ENCODE measurements at places on chromosomes 12 and 14.

DNA sequence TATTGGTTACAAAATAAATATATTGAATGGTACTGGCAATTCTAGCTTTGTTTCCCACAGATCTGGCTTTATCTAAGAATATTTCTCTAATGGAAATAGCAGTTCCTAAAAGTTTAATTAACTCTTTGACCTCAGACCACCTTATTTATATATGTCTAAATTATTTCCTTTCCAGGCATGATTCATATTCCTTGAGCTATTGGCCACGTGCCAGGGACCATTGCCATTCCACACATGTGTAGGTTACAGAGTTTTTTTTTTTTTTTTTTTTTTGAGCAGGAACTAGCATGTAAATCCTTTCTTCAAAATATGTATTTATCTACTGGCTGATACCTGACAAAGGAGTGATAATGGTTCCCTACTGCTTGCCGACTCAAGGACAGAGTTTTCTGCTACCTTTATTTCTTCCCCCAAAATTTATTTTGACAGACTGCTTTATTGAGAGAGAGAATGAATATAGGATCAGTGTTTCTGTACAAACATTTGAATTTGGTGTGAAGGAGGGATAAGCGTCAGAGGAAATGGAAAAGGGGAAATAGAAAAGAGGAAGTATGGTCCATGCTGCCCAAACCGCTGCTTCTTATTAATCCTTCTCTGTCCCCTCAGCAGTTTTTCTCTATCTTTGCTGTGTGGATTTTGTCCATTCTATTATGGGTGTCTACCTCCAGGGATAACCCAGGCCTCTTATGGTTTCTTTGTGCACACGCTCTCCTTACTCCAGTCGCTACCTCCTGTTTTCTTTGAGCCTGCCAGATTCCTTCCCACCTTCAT lies 36.4 kb downstream of the PDE3A start:
- no peak for DNase-seq

GRCh38 chr12:11785712-11786111 lies 136.2 kb downstream of the ETV6 start:
- no peak for DNase-seq

DNA sequence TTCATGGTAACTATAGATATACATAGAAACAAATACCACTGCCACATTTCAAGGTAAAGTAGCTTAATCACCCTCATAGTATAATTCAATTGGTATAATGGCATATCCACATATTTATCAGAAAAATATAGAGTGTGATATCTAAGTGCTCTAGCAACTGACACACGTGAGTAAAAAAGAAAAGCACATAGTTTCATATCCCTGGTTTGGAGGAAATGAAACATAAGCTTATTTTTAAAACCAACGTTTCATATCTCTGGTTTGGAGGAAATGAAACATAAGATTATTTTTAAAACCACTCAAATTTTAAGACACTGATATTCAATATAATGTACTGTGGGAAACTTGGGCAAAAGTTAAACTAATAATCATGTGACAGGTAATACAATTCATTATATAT lies 2.1 kb downstream of the OR6C70 start:
- DNase-seq, result no peak

DNA sequence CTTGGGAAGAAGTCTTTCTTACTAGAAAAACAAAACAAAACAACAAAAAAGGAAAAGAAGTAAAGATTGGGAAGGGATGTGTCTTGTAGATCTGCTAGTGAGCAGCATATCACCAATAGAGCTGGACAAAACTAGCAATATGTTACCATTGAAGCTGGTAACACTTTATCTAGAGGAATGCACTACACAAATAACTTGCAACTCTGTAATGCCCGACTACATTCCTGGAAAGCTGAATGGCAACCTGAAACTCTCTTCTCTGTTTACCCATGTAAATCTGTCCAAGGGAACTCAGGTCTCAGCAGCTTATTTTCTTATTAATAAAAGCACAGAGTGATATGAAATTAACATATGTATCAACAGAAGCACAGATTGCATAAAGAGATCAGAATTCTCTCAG lies 624.4 kb downstream of the KCNH5 start:
- DNase-seq, result no peak

DNA sequence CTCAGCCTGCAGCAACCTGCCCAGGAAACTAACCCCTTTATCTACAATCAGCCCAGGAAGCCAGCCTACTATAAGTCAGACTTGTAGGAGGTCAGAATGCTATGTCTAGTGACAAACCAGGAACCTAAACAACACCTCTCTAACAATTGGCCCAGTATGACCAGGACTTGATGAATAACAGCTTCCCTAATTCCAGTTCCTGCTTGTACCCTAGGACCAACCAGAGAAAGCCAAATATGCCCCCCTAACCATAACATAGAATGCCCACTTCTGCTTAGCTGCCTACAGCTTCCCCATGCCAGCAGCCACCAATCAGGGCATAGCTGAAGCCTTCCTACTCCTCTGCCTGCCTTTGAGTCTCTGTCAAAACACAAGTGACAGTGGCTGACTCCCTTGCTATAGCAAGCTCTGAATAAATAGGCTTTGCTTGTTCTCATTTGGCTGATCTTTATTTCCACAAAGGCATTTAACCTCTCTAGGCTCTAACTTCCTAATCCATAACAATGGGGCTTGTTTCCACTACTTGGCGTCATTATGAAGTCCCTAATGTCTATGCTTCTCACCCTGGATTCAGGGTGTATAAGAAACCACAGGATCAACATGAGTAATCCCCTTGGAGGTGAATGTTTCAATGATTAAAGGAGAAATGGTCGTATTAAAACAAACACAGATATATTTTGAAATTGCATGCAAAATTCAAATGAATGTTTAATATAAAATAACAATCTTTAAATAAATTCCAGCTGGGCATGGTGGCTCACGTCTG lies 220.2 kb downstream of the ANO6 start:
- DNase-seq, result no peak
